ENCODE measurements at places on chromosomes 12 and 14.

- DNase-seq = no peak
Measured at GRCh38 chr12:88630561-88630960, 50.3 kb upstream of the KITLG start.

DNA sequence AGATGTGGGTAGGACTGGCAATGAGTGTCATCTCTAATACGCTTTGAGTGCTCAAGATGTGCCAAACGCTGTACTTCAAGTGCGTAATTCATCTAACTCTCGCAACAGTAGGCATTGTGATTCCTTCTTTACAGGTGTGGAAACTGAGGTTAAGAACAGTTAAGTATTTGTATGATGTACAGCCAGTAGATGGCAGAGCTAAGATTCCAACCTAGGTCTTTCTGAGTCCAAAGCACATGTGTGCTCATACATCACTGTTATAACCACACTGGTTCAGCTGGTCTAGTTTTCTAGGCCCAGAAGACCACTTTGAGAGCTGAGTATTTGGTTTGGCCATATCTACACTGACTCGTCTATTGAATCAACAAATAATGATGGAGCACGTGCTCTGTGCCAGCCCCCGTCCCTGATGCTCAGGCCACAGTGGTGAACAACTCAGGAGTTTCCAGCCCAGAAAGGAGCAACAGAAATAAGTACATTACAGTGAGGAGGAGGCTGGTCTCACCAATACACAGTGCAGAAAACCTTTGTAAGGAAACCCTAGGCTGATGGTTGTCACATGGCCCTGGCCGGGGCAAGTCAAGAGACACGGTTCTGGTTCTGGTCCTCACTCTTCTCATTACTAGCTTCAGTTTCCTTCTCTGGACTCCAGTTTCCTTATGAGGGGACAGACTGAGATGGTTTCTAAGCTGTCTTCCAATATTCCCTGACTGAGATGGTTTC is 69.3 kb upstream of the SCN8A start:
- no peak for DNase-seq

- no peak for DNase-seq
Measured at GRCh38 chr12:96503976-96504375, 14.6 kb downstream of the CFAP54 start.

DNA sequence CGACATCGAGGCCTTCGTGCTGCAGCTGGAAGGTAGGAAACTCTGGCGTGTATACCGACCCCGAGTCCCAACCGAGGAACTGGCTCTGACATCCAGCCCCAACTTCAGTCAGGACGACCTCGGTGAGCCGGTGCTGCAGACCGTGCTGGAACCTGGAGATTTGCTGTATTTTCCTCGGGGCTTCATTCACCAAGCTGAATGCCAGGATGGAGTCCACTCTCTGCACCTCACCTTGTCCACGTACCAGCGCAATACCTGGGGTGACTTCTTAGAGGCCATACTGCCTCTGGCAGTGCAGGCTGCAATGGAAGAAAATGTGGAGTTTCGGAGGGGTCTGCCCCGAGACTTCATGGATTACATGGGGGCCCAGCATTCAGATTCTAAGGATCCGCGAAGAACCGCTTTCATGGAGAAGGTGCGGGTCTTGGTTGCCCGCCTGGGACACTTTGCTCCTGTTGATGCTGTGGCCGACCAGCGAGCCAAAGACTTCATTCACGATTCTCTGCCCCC is 1.4 kb downstream of the RIOX1 start:
- no peak for DNase-seq

DNA sequence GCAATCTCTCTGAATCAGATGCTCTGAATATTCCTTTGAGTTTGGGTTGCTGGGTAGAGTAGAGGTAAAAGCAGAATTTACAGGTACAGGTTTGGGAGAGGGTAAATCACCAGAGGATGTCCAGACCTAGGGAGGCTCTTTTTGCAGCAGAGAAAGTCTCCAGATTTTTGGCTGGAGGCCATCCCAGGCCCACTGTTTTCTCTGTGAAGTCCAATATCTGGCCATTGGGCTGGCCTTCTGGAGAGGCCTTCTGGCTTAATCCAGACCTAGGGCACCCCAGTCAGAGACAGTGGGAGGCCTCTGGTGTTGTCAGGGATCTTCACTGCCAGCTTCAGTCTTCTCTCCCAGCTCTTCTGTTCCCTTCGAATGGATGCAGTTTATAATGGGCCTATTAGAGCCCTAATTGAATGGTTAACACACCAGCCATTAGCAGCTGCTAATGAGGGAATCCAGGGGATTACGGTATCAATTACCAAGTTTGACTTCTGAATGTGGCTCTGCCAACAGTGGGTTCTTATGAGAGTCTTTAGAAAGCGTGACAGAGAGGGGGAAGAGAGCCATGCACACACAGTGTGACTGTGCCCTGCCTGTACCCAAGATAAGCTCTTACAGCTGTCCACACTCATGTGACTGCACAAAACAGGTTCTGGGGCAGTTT is 183.1 kb downstream of the EMP1 start:
- no peak for DNase-seq

DNA sequence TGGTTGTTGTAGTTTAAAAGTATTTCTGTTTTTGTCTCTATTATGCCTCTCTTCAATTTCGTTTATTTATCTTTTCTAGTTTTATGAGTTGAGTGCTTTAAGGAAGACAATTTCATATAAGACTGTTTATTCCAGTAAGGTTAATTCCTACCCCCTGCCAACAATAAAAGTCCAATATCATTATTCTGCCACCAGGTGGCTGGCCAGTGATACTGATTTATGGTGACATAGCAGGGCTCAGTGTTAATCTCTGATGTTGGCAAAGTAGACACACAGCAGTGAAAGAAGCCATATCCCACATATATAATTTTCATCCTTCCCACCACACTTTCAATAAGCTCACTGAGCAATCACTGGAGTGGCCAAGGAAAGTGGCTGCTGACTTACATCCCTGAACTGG is 69.0 kb upstream of the BMP4 start:
- DNase-seq = peak; percentile 3

DNA sequence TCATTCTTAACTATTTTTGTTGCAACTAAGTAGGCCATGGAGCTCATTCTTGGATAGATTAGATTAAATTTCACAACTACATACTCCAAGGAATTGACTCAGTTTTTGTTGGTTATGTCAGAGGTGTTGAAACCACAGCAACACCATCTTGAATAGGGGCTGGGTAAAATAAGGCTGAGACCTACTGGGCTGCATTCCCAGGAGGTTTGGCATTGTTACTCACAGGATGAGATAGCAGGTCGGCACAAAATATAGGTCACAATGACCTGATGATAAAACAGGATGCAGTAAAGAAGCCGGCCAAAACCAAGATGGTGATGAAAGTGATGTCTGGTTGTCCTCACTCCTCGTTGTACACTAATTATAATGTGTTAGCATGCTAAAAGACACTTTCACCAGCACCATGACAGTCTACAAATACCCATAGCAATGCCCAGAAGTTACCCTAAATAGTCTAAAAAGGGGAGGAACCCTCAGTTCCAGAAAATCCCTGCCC is 20.9 kb downstream of the DMAC2L start:
- DNase-seq = peak; percentile 73

DNA sequence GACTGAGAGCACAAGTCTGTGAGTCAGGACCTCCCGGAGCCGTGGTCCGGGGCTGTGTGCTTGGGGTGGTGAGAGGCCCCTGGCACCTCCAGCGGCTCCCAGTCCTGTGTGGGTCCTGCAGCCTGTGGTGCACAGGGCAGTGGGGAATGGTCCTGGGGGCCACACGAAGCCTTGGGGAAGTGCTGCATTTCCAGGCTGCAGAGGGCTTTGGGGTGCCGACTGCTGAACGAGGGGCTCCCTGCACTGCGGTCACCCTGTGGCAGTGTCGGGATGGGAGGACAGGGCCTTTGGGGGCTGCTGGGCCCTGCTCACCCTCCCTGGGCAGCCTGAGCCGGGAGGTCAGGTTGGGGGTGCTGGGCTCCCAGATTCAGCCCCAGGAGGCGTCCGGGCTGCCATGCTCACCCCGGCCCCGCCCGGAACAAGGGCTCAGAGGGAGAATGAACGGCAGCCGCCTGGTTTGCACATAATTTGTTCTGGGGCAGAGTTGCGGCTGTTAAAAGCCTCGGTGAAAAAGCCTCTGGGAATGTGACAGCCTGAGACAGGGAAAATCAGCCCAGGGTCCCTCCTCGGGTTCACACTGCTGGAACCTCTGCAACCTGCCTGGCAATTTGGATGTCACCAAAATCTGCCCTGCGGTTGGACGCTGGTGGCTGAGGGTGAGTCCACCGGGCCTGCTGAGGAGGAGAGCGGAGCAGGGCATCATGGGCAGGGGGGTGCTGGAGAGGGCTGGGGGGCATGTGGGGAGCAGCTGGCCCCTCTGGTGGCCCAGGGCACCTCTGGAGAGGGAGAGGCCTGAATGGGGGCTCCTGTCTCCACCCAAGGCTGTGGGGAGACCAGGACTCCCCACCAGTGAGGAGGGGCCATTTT is 109.2 kb downstream of the KIF26A start:
- DNase-seq = no peak

DNA sequence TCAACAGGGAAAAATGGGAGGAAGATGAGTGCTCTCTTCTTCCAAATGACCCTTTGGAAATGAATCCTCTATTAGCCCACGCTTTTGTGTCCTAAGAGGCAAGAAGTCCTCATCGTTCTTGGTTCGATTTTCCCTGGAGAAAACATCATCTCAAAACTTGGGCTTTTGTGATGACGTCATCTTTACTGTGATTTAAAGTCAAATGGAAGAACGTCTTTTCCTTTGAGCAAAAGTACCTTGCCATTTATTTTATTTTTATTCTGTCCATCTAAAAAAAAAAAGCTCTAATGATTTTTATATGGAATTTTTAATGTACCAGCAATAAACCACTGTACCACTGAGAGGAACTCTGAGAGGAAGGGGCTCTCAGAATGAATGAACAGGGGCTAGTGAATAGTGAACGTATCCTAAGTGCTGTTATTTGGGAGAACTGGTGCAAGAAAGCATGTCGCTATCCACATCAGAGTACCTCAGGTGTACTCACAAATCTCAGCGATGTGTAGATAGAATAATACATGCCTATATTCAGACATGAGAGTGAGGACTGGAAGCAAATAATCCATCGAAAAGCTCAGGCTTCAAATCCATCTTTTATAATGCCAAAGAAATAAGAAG is 124.8 kb downstream of the HMGA2 start:
- no peak for DNase-seq

DNA sequence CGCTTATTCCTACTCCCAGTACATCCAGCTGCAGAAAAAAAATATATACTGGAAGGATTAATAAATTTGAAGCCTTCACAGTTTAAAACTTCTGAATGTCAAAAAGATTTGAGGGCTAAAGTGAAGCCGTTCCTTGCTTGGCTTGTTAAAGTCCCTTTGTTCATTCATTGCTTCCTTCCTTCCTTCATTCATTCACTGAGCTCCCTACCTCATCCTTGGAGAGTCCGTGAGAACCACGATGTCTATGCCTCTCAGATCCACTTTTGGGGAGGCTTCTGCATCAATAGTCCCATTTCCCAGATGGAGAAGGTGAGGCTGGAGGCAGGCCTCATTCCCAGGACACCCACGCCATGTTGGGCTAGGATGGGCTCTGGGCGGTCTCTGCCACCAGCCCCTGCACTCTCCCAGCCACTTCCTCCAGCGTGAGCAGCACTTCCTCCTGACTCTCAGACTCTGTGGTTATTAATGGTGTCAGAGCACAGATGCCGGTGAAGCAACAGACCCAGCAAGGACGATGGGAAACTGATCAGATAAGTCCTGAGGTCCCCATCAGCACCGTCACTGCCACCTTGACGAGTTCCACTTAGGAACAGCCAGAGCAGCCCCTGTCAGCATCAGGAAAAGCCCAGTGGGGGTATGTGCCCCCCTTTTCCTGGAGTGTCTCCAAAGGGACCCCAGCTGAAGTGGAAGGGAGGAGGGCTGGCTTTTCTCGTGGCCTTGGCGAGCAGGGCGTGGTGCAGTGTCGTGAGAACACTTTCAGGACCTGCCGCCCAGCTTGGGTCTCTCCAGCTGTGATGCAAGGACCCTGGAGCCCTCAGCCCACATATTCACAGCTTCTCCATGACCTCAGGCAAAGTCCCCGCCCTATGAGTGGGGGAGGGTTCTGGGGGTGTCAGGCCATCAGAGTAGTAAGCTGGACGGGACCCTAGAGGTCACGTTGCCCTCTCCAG is 21.2 kb downstream of the ASB2 start:
- no peak for DNase-seq

- no peak for DNase-seq
Measured at GRCh38 chr12:64673490-64674169, 63.3 kb downstream of the RASSF3 start.

- DNase-seq = no peak
Measured at GRCh38 chr12:127268706-127269425, 998.1 kb upstream of the TMEM132C start.

DNA sequence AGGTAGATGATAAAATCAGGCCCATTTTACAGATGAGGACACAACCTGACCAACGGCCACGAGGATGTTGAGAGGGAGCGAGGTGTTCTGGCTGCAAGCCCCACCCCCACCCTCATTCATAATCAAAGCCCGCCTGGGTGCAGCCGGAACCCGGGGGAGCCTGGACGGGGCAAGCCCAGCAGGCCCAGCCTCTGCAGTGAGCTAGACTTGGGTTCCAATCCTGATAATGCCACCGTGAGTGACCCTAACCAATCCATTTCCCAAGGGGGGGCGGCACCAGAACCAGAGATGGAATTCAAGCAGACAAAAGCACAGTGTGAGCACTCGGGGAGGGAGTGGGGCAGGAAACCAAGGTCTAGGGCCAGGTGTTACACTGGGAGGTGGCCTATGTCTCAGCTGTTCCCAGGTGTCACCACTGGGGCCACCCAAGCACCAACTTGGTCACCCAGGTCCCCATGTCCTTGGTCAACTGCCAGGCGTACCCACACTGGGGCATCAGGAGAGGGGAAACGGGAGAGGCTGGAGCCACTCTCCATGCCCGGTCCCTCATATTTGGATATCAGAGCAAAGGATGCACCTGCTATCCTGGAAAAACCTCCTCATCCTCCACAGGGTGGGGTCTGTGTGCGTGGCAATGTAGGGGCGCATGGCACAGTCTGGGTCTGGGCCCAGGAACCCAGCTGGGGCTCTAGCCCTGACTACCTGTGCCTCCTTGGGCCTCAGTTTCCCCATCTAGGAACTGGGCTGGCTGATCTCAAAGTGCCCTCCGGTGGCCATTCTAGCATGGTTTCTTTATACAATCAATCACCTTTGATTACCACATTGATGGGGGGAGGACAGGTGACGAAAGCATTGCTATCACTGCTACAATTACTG is 58.4 kb downstream of the FAM222A start:
- DNase-seq = no peak

Data from AG09309 (cell line).